CD4-positive, alpha-beta memory T cell (primary cell): ENCODE measurements at places on chromosomes 6 and 20.
A peak's percentile ranks its signal among the peaks of the same experiment; 100 is the strongest.

DNA sequence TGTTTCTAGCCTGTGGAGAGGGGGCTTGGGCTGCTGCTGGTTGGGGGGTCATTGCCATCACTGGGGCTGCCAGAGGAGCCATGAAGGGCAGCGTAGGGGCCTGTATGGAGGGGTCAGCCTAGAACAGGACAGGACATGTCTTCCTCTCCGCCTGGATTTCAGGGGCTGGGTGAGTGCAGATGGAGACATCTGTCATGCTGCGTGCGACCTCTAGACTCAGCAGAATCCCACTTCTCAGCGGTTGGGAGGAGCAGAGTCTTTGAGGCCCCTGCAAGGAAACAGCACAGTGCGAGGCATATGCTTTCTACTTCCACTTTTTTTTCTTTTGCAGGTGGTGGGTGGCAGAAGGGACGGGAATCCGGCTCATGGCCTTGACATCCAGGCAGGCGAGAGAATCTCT is 67.9 kb downstream of the EZR start:
- no peak for DNase-seq

DNA sequence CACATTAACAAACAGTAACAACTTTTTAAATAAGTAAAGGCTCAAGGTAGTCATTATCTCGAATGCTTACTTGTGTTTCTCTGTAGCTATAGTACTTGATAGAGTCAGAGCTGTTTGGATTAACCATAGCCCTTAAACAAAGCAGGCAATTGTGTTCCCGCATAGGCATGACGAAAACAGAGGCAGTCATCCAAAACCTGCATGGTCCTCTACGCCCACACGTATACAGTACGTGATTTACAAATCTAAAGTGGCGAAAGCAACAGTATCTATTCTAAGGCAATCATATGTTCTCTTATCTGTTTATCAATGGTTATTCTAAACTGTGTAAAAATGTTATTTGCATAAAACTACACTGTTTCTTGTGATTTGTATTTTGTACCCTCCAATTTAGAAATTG is 31.8 kb downstream of the HFE start:
- DNase-seq = no peak

- peak; percentile 54 for DNase-seq
Observed at GRCh38 chr6:27161946-27162603, 85.4 kb upstream of the PRSS16 start.

GRCh38 chr6:157600807-157601206 is 219.8 kb downstream of the ZDHHC14 start:
- DNase-seq = no peak

DNA sequence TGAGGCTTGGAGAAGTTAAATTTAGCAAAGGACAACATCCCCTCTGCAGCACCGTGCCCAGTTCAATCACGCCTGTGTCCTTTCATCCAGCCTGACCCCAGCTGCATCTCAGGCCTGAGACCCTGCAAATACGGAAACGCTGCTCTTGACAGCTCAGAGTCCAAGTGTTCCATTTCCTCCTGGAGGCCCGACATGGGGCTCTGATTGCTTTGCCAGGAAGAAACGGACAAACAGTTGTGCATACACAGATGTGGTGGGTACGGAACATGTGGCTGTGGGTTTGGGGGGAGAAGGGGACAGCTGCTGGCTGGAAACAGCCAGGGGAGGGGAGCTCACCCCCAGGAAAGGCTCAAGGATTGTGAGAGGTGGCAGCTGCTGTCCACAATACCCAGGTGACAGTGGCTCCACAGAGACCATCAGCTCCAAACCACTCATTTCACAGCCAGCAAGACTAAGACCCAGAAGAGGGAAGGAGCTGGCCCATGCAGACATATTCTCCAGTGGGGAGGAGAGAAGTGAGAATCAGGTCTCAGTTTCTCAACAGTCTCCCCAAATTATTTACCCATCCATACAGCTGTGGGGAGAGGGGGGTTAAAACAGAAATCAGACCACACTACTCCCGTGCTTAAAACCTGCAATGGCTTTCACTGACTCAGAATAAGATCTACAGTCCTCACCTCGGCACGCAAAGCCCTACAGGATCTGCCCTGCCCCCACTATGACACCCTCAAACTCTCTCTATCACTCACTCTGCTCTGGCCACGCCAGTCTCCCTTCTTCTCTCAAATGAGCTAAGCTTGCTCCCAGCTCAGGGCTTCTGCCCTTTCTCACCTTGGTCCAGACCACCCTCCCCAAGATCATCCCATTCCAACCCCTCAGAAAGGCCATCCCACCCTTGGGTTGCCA is 89.1 kb downstream of the PREX1 start:
- no peak for DNase-seq

- no peak for DNase-seq
Observed at GRCh38 chr6:3359973-3360726, 96.7 kb downstream of the SLC22A23 start.

- DNase-seq = no peak
Observed at GRCh38 chr6:81172056-81172740, 580.3 kb downstream of the TENT5A start.

DNA sequence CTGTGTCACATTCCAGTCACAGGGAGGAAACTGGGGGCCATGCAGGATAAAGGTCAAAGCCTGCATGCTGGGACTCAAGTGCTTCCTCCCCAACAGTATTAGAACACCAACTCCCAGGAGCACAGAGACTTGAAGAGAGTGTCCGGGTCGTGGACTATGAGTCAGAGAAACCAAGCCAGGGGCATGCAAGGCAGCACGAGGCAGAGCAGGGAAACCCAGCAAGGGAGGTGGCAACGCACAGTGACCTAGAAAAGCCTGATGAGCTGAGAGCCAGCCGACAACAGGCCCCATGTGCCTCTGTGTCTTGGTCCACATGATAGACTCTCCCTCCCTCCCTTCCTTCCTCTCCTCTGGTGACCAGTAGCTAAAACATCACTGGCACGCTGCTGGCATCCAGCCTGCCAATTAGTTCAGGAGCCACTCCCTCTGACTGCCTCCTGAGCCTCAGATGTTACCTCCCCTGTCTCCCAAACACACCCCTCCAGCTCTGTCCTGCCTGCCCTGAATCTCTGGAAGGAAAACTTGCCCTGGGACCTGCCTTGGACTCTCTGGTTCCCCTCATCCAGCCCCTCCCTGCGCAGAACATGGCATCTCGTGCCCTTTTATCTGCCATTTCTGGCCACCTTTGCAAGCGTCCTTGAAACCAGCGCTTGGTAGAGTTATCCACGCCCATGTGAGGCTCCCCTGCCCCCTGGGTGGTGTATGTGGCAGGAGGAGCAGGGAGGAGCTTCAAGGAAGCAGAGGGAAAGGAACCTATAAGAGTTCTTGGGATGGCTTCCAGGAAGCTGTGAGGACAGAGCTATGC is 16.2 kb upstream of the RNF39 start:
- no peak for DNase-seq

DNA sequence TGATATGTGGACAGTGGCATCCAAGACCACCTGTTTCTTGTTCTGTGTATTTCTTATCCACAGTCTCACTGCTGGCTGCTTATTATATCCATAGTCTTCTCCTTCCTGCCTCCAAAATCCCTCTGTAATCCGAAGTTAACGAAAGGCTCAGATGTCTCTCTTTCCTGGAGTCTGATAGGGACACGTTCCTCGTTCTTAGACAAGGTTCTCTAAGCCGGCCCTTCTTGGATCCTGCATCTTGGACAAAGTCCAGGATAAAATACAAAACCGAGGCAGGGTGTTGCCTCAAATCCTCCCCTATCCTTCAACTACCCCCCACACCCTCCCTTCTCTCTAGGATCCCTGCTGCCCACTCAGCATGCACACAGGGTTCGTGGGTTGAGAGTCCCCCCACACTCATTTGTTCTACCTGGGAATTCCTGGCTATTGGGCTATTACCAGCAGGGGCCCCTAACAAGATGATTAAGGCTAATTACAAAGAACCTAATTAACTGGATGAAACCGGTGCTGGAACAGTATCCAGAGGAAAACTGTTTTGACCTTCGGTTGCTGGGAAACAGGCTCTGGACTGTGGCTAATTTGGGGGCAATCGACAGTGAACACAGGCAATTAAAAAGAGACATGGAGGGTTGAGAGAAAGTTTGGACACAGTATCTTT is 32.7 kb upstream of the MRPS10 start:
- DNase-seq = no peak

- DNase-seq = peak; percentile 9
Observed at GRCh38 chr6:44667668-44668390, 280.3 kb downstream of the CDC5L start.

- no peak for DNase-seq
Observed at GRCh38 chr20:39874049-39874893, 814.8 kb downstream of the MAFB start.

- DNase-seq = peak; percentile 72
Observed at GRCh38 chr6:127918506-127919427, 17.9 kb upstream of the THEMIS start.

DNA sequence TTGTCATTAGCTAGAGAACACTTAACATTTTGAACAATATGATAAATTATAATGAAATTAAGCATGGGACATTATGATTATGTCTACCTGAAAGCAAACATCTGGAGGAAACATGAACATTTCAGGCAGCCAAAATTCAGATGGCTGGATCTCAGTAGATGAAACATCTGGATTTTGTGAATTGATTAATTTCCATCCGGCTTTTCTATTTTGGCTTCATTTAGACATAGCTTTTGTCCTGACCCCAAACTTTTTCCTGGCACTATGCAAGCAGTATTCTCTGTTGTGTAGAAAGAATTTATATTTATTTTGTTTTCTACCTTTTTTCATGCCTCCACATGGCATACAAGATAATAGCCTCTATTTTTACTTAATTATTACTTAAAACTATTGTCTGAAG is 186.3 kb downstream of the OGFRL1 start:
- DNase-seq = no peak

DNA sequence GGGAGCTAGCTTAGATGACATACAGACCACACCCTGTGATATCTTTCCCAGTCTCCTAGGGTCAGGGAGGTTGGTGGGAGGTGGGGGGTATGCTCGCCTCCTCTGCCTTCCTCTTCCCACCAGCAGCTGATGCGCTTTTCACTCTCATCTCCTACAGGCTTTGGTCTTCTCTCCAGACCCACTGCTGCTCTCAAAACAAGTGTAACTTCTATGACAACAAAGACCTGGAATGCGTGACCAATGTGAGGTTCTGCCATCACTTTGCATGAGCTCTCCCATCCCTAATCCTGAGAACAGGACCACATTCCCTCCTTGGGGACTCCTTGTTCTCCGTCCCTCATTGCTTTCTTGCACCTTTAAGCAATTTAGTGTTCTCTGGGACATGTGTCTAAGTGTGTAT is 2.7 kb downstream of the CTSA start:
- DNase-seq = no peak

- no peak for DNase-seq
Observed at GRCh38 chr20:7399575-7399974, 540.7 kb downstream of the HAO1 start.

DNA sequence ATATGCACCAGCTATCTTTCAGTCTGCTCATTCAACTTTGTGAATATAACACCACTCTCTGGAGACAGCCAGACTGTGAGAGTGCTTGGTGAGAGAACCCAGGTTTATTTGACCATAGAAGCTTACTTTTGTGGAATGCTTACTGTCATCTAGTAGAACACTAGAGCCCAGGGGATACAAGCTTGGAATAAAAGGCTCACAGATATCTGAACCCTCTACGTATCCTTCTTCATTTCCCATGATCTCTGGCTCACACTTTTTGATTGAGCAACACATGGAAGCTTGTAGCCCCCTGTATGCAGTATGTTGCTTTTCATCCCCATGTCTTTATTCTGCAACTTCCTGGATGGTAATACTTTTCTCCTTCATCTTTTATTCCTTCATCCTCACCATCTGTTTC is 835.3 kb upstream of the CITED2 start:
- no peak for DNase-seq

DNA sequence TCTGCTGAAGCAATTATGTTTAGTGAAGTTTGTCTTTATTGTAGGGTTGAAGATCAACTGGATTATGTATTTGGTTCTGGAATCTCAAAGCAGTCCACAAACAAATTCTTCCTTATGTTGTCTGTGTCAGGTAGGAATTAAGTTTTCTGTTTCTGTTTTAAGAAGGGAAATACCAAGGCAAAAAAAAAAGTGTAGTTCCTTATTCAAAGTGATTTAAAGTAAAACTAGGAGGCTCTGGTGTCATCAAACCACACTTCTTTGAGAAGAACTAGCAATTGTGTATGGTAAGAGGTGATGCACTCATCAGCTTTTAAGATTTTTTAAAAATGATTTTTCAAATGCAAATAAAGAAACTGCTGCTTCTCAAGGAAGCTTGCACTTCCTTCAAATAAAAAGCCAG is 1.9 kb downstream of the FAM135A start:
- no peak for DNase-seq

- DNase-seq = no peak
Observed at GRCh38 chr6:31299511-31299910, 27.6 kb upstream of the HLA-C start.

DNA sequence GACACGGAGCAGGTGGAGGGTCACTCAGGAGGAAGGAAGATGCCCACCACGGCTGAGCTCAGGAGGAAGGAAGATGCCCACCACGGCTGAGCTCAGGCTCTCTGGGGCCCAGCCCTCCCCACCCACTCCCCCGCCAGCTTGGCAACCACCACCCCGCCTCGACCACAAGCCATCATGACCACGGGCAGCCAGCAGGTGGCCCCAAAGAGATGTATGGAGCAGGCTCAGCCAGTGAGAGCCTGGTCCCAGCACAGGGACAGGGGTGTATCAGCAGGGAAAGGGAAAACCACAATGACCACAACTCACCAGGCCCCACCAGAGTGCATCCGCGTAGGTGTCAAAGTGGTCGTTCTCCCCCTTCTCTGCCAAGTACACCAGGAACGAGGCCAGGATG is 30.4 kb downstream of the KCNQ2 start:
- DNase-seq = peak; percentile 48

DNA sequence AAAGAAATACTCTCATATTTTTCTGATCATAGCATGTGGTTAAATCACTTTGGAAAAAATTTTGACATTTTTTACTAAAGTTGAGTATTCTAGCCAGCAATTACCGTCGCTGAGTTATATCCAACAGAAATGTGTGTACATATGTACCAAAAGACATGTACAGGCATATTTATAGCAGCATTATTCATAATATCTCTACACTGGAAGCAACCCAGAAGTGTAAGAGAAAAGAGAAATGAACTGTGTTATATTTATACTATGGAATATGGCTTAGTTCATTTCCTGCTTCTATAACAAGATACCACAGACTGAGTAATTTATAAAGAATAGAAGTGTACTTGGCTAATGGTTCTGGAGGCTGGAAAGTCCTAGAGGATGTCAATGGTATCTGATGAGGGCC is 474.0 kb upstream of the GJE1 start:
- DNase-seq = no peak

DNA sequence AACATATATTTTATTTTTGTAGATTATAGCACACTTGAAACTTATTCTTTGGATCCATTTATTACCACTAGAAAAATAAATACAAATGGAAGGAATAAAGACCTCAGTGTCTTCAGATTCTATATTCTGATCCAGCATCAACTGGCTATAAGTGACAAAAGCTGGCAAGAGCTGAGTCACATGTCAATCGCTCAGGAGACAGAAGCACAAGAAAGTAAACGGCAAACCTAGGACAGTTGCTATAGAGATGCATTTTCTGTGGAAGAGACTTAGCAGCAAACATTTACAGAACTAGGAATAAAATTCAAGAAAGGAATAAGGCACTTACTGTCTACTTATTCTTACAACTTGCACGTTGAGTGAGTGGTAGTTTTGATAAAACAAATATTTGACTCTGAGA is 230.4 kb downstream of the CLVS2 start:
- DNase-seq = no peak

GRCh38 chr6:147958683-147959082 is 384.0 kb upstream of the SASH1 start:
- no peak for DNase-seq

- DNase-seq = no peak
Observed at GRCh38 chr6:168384045-168385036, 56.6 kb upstream of the SMOC2 start.
